ENCODE measurements at places on chromosomes 1 and 21.

GRCh38 chr1:162753998-162754585, 36.4 kb upstream of the HSD17B7 start:
- no peak for DNase-seq

GRCh38 chr1:46508757-46509156, 19.1 kb downstream of the DMBX1 start:
- DNase-seq = no peak

DNA sequence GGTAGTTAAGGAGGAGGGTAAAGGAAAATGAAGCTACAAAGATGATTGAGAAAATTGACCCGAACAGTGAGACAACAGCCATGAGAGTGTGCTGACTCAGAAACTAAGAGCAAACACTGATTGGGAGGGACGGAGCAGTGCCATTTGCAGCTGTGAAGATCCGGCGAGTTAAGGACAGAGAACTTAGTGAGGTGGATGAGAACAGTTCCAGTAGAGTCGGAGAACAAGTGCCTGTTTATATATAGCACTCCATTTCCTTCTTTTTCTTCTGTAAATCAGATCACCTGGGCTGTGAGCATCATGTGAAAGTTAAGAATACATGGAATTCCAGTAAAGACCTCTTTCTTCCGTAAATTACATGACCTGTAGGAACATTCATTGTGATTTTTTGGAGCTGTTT, 145.7 kb downstream of the KCNK2 start:
- DNase-seq = no peak

DNA sequence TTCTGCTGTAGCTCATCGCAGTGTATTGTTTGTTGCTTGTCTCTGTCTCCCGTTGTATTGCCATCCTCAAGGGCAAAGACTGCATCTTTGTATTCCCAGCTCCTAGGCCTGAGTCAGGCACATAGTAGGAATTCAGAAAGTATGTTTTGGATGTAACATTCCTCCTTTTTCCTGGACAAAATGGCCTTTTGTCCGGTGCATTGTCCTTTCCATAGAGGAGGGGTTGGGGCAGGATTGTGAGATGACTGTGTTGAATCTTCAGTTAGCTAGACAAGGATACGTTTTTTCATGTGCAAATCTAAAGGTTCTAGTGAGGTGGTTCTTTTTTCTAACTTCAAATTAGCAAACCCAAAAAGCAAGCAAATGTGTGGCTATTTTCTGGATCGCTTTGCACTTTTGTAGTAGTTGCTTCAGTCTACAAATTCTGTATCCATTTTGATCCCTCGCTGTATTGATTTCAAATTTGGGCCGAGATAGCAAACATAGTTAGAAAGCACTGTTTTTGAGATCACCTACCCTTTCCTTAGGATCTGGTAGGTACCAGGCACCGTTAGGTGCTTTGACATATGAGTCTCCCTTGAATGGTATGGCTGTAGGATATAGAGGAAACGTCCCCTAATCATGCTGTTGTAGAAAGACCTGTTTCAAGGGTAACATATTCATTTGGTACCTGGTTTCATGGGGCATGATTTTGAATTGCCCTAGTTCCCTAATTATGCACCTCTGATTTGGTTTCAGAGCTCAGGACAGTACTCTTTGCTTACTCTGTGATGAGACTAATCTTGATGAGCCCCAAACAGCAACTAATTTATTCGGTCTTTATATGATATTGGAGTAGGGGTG, 1.2 kb downstream of the PPP1R8 start:
- DNase-seq = peak; percentile 27

DNA sequence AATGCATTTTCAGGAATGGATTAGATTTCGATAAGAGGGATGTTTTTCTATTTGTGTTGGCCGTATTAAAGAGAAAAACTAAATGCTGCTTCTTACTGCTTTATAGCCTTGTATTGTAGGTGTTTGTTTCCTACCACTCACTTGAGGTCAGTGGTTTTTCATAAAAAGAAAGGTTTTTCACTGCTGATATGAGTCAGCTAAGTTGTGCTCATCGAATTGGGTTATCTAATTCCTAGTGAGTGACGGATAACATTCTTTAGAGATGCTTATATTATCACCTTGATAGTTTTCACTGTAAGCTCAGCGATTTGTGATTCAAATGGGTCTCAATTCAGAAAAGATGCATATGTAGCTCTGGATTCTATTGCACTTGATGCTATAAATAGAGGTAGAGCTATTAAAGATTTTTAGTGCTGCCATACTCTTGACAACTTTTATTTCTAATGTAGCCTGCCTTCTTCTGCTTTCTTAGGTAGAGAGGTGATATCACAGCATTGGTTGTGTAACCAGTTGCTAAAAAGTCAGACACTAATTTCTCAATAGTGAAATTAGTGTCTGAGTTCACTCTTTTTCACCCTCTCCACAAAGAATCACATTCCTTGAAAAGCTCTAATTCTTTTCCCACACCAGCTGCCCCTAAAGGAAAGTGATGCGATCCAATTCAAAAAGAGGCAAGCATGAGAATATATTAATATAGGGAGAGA, 180.0 kb downstream of the RASAL2 start:
- DNase-seq = no peak

GRCh38 chr1:165671526-165671925, 26.8 kb downstream of the ALDH9A1 start:
- no peak for DNase-seq

- no peak for DNase-seq
These were observed 61.3 kb upstream of the WDR26 start for GRCh38 chr1:224495866-224496265.

DNA sequence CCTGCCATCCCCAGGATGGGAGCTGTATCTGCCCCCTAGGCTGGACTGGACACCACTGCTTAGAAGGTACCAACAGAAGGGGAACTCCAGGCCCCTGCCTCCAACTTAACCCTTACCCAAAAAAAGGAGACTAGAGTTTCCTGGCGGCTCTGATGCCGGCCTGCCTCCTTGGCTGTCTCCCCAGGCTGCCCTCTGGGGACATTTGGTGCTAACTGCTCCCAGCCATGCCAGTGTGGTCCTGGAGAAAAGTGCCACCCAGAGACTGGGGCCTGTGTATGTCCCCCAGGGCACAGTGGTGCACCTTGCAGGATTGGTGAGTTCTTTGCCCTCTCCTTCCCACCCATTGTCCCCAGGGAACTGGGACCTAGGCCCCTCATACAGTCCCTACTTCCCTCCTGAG, 8.1 kb upstream of the LRRC71 start:
- no peak for DNase-seq

DNA sequence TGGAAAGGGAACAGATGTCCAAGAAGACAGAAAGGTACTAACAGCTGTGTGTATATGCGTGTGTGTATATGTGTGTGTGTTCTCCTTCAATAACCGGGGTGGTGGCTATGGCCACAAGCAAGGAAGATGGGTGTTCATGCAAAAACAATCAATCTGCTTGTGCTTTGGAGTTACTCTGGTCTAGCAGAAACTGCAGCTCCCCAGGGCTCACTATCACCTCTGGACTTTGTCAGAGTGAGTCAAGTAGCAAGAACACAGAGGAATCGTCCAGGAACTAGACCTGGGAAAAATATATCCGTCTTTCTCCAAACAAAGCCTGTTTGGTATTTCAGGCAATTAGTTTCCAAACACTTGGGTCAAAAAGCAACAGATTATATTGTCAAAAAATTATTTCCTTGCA, 68.6 kb downstream of the GNG12 start:
- no peak for DNase-seq

DNA sequence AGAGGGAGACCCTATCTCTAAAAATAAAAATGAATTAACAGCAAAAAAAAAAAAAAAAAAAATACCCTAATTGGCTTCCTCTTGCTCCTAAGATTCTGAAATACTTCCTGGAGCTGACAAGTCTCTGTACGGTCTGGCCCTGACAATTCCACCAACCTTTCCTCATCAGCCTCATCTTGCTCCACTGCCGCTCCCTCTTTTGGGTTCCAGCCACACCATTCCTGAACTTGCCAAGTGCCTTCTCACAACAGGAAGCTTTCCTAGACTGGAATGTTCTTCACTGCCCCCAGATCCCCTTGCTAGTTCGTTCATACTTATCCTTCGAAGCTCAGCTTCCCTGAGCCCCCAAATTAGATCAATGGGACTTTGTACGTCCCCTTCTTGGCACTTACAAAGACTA, 37.0 kb downstream of the AKNAD1 start:
- no peak for DNase-seq

DNA sequence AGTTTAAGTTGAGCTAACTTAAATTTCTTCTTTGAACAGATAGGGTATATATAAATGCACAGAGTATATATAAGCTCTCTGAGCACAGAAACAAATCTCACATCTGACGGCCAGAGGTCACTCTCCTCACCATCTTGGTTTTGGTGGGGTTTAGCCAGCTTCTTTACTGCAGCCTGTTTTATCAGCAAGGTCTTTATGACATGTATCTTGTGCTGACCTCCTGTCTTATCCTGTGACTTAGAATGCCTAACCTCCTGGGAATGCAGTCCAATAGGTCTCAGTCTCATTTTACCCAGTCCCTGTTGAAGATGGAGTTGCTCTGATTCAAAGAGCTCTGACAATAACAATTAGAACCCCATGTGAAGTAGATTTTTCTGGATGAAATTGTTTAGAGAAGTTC, 1.6 kb upstream of the MOV10 start:
- no peak for DNase-seq

GRCh38 chr1:115184951-115185331, 95.6 kb upstream of the TSPAN2 start:
- DNase-seq = no peak

GRCh38 chr1:85692730-85693314, 15.4 kb downstream of the ZNHIT6 start:
- DNase-seq = peak; percentile 50

- no peak for DNase-seq
These were observed 249.5 kb upstream of the POU3F1 start for GRCh38 chr1:38296047-38296446.

- peak; percentile 50 for DNase-seq
These were observed 5.7 kb downstream of the DUSP23 start for GRCh38 chr1:159786465-159786864.

GRCh38 chr1:8205771-8206170, 112.1 kb upstream of the SLC45A1 start:
- no peak for DNase-seq

- no peak for DNase-seq
These were observed 44.4 kb upstream of the LRRC8C start for GRCh38 chr1:89588480-89588879.

- no peak for DNase-seq
These were observed 628 bp downstream of the ARHGEF19 start for GRCh38 chr1:16211824-16212223.

GRCh38 chr1:148318123-148318903, 164.8 kb downstream of the PPIAL4G start:
- DNase-seq = no peak

DNA sequence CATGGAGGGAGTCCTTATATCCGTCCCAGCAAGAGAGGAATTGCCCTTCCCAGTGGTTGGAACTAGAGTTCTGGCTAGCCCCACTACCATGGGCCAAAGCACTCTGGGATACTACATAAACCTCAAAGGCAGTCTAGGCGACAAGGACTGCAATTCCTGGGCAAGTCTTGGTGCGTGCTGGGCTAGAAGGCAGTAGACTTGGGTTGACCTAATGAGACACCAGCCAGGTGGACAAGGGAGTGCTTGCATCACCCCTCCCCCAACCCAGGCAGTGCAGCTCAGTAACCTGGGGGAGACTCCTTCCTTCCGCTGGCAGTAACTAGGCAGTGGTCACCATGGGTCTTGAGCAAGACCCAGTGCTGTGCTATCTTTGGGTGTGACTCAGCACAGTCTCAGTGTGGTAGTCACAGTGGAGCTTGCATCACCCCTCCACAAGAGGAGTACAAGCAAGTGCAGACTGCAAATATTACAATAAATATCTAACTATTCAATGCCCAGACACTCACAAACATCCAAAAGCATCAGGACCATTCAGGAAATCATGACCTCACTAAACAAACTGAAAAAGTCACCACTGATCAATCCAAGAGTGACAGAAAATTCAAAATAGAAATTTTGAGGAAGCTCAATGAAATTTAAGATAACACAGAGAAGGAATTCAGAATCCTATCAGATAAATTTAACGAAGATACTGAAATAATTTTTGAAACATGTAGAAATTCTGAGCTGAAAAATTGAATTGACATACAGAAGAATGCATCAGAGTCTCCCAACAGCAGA, 84.7 kb upstream of the LYPLAL1 start:
- DNase-seq = no peak

DNA sequence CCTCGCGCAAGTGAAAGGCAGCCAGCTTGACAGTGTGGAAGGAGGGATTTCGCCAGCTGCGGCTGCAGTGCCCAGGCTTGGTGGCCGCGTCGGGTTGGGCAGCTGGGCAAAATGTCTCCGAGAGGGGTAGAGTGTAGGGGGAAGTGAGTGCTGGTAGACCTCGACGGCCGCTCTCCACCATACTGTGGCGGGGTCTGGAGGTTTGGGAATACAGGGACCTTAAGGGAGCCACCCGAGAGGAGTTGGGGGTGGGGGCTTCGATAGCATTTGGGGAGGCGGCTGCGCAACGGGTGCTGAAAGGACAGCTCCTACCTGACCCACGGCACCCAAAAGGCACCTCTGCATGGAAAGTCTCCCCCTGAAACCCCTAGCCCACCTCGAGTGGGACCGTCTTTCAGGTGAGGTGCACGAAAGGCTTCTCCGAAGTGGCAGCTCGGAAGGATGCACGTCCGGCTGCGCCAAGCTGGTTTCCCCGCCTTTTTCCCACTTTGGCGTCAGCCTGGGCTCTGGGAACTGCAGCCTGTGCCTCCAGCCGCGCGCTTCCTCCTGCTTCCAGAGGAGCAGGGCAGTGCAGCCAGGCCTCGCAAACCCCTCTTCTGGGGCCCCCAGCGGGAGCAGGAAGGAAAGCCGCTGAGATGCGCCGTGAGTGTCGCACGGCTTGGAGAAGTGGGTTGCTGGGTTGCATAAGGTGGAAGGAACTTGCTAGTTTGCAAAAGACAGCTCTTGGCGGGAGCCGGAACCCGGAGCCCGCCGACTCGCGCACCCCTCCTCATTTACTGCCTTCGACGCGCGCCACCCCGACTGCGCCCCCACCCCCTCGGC, 531 bp upstream of the HMGN2 start:
- peak; percentile 84 for DNase-seq

DNA sequence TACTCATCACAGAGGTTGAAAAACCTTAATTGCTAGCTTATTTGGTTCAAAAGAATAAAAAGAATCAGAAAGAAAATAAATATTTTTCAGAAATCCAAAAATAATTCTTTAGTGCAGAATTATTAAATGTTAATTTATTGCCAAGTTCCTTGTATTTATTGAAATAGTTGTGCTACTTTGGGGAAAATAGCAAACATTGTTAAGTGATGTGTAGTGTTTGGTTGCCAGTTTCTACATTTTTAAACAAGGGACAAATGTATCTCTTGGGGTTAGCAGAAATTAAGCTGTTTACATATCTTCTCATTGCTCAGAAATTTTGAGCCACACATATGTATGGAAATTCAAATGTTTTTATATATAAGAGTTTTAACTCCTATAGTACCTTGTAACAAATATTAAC, 775.0 kb downstream of the USP25 start:
- no peak for DNase-seq

DNA sequence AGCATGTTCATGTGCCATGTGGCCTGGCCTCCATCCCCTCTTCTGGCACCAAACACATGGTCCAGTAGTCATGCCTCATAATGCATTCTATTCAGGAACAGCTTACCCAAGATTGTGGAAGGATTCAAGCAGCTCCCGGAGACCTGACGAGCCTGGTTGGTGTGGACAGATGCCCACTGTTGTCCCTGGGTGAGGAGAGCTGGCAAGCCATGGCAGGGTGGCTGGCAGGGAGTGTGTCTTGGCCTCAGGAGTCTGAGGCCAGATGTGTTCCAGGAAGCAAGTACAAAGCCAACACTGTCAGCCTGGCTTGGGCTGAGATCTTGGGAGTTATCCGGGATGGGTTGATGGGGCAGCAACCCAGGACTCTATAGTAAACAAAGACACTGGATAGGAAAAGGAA, 7.3 kb upstream of the FABP3 start:
- no peak for DNase-seq
